ENCODE measurements at places on chromosomes 6 and 20. TPM values are rescaled to one million over a fixed set of nuclear protein-coding genes. Genes with fewer than 3 reads are reported as not detected.

DNA sequence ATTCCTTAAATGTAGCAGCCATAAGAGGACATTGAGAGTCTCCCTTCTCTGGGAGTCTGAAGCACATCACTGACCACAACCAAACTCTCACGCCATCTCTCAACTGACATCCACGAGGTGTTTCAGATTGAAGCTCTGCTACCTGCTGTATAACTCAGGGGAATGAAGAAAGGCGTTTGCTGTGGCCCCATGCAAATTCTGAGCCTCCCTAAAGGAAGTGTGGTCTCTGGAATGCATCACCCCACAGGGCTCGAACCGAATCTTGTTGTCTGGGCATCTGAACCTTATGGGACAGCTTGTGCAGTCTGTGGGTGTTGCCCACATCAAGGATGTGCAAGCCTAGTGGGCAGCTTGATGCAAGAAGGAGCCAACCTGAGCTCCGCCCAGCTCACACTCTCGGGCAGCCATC is 10.9 kb downstream of the PMEPA1 start:
- peak; percentile 71 for DNase-seq

DNA sequence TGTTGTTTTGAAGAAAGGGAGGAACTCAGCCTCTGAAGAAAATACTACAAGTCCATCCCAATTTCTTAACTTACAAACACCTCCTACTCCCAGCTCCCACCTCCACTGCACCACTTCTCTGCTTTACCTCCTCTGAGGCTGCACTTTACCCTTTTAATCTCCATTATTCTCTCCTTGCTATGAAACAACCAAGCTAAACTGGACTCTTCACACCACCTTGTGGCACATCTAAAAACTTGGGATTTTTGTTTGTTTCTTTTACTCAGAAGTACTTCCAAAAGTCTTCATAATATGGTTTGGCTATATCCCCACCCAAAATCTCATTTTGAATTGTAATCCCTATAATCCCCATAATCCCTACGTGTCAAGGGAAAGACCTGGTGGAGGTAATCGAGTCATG is 142.2 kb downstream of the MOXD1 start:
- no peak for DNase-seq

GRCh38 chr6:129732034-129732433 is 22.1 kb upstream of the ARHGAP18 start:
- no peak for DNase-seq

The SLC12A5 gene
- total RNA-seq = 3.2 TPM

All from foreskin keratinocyte (primary cell).